ENCODE measurements at places on chromosomes 12 and 14. TPM values are rescaled to one million over a fixed set of nuclear protein-coding genes. Genes with fewer than 3 reads are reported as not detected.

The KRT3 gene
- total RNA-seq: not detected

The UNC79 gene
- 1.7 TPM for total RNA-seq

The DEGS2 gene
- 2.7 TPM for total RNA-seq

The ANKRD13A gene
- total RNA-seq: 77.2 TPM

The PLCZ1 gene
- not detected for total RNA-seq

The SMCO2 gene
- not detected for total RNA-seq

The GPR137C gene
- total RNA-seq: 1.7 TPM

The NPAS3 gene
- 0.32 TPM for total RNA-seq

The GPR135 gene
- 5.6 TPM for total RNA-seq

The RNASE7 gene
- not detected for total RNA-seq

The DACT1 gene
- 259 TPM for total RNA-seq

The NOC4L gene
- 17.1 TPM for total RNA-seq

The CLEC14A gene
- total RNA-seq: 0.18 TPM

The BEGAIN gene
- not detected for total RNA-seq

The RASSF9 gene
- total RNA-seq: 0.54 TPM

Data from cardiac muscle cell (in vitro differentiated cells and primary cell).